ENCODE measurements at places on chromosomes 12 and 14.

- DNase-seq = no peak
Observed at GRCh38 chr12:89062996-89063395, 289.3 kb downstream of the DUSP6 start.

- DNase-seq = no peak
Observed at GRCh38 chr14:64971491-64971942, 619 bp downstream of the RAB15 start.

- no peak for DNase-seq
Observed at GRCh38 chr14:75456069-75456996, 28.5 kb downstream of the JDP2 start.

DNA sequence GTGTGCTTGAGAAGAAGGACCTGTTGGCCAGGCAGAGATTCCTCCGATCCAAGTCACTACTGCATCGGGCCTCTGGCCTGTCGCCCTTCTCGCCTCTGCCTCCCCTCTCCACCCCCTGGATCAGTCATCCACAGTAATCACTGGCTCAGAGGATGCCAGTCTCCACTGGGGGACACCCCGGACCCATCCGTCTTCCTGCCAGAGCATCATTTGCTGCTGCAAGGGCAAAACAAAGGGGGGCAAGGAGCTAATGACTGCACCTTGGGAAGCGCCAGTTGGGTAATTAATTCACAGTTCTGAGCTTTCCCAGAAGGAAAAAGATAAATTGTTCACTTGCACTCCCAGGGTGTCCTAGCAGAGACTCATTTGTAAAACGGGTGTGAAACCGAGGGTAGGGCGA, 215.4 kb downstream of the GLT1D1 start:
- no peak for DNase-seq

DNA sequence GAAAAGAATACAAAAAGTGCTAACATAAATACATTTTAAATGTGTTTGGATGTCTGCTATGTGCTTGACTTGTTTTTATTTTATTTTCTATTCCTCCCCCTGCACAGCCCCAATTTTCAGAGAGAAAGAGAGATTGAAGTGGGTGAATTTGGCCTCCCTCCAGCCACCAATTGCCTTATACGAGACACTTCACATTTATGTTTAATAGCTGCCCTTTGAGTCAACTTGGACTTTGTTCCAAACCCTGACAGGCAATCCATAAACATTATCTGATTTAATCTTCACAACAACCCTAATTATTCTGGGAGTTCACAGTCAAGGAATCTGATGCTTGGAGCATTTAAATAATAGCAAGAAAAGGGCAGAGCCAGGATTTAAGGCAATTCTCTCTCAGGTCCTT, 161.7 kb downstream of the SLC15A4 start:
- DNase-seq = no peak

DNA sequence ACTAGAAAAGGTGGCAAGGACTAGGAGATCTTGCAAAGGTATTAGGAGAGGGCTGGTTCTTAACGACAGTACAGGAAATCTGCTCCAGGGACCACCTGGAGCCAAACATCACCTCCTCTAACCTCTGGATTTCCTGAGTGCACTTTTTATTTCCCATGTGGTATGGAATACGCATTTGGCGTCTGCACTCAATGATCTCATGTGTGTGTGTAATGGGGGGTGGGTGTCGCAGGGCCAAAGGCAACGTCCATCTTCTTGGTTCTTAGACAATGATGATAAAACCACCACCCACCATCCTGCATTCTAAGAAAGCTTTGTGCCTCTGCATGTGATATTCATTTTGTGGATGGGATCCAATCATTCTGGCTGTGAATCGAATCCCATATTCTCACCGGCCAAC, 68.8 kb downstream of the CLMN start:
- no peak for DNase-seq

GRCh38 chr14:30114051-30114450, 186.4 kb upstream of the PRKD1 start:
- DNase-seq = no peak
